ENCODE measurements at places on chromosomes 16 and 17.

GRCh38 chr17:66665194-66665593 lies 169.7 kb upstream of the CACNG5 start:
- DNase-seq: no peak

- DNase-seq: no peak
Measured at GRCh38 chr17:52594516-52594915, 436.0 kb upstream of the CA10 start.

DNA sequence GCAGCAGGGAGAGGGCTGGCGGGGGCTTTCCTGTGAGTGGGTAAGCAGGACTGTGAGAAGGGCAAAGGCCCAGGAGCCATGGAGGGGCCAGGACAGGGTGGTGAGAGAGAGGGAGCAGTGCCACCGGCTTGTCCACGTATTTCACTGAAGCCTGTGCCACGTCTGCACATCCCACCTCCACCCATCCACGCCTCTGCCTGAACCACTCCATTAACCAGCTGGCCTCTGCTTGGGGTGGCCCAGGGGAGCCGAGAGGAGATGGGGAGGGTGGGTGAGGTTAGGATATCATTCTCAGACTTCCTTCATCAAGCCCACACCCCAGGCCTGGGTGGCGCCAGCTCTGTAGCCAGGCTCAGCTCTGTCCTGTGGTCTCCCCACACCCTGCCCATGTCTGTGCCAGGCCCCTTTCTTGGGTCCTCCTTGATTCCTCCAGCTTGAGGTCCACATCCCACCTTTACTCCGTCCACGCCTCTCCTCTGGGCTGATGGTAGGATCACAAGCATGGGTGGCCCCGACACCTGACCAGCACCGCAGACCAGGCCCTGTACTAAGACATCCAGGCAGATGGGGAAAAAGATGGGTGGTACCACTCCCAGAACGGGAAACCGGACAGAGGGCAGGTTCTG lies 3.2 kb upstream of the FN3K start:
- DNase-seq: no peak

DNA sequence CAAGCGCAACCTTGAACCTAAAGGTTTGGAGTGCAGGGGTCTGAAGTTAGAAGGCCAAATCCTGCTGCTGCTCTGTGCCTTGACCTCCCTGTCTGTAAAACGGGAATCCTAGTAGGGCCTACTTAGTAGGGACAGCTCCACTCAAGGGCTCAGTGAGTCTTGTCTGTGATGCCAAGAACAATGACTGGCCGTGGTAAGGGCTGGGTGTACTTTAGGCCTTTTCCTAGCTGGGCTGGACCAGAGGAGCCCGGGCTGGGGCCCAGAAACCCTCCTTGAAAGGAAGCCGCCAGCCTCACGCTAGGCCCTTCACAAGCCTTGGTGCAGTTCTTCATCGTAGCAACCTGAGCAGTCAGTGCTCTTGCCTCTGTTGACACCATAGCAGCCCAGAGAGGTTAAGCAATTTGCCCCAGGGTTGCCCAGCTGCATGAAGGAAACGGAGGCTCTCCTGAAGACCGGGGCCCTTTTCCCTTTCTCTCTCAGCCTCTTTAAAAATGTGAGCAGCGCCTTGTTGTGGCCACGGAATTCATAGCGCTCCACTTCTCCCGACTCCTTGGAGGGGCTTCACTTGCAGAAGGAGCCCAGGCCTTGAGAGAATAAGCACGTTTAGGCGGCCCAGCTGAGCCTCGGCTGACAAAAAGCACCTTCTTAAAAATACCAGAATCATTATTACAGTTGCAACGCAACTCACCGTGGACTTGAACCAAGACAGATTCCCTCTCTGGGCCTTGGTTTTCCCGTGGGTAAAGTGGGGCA lies 4.4 kb downstream of the NECAB2 start:
- no peak for DNase-seq

GRCh38 chr17:79980246-79981043 lies 55.2 kb downstream of the TBC1D16 start:
- DNase-seq: no peak

- no peak for DNase-seq
Measured at GRCh38 chr17:64615028-64615677, 47.0 kb downstream of the SMURF2 start.

GRCh38 chr17:35006961-35007360 lies 26.6 kb downstream of the LIG3 start:
- no peak for DNase-seq

- no peak for DNase-seq
Measured at GRCh38 chr16:12362482-12363458, 386.2 kb downstream of the SNX29 start.

DNA sequence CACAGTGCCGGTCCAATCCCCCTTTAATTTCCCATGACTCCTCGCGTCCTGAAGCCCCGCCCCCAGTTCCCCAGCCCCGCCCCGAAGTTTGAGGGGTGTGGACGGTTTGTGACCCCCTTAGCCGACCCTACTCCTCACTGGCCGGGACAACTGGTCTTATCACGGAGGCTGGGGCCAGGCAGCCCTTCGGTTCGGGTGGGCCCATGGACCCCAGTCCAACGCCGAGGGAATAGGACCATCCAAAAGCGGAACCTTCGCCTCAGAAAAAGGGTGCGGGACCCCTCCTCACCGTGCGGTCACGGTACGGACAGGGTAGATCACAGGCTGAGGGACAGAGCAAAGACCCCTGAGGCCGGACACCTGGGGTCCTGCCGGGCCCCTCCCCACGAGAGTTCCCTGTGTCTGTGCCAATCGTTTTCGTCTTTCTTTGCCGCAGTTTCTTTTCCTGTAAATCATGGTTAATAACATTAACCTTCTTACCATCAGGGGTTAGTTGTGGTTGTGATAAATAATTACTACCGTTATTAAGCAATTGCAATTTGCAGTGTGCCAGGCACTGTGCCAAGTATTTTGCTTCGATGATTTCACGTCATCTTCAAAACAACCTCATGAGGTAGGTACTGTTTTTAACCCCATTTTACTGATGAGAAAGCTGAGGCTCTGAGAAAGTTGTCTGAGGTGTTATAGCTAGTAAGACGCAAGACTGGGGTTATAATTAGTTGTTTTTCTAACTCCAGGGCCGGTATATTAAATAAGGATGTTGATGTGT lies 543 bp downstream of the TMUB2 start:
- no peak for DNase-seq

DNA sequence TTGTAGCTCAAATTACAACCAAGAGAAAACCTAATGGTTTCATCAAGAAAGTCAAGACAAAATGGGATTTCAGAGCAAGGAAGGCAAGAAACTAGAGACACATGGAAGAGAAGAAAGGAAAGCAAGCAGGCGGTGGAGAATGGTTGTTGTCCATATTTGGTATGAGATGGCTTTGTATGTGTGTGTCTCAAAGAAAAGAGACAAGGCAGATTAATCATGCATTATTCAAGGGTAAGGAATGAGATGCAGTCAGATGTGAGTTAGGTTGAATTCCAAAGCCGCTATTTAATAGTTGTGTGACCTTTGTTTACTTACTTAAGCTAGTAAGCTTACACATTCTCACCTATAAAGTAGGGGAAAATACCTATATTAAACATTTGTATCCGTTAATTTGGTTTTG lies 1029.6 kb downstream of the CDH11 start:
- DNase-seq: no peak

DNA sequence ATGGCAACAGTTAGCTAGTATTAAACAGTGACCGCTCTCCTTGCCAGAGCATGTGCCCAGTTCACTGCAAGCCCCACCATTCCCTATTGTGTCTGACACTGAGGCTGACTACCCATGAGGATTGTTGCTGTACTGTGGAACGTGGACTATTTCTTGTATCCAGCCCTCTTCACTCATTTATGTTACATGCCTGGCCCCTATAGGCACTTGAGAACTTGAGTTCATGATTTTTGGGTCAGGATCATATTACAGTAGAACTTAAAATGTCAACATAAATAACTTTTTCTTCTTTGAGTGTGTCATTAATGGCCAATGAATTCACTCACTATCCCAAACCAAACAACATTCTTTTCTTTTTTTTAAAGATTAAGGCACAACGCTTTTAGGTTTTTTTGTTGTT lies 55.7 kb downstream of the LYRM1 start:
- DNase-seq: no peak

GRCh38 chr16:82657786-82658185 lies 31.0 kb downstream of the CDH13 start:
- DNase-seq: no peak

- peak; percentile 86 for DNase-seq
Measured at GRCh38 chr17:47821424-47822391, at the start of gene OSBPL7. Gene OSBPL7 (minus strand): TSS chr17:47821794. CDS start chr17:47820278, 1,516 bp downstream.

DNA sequence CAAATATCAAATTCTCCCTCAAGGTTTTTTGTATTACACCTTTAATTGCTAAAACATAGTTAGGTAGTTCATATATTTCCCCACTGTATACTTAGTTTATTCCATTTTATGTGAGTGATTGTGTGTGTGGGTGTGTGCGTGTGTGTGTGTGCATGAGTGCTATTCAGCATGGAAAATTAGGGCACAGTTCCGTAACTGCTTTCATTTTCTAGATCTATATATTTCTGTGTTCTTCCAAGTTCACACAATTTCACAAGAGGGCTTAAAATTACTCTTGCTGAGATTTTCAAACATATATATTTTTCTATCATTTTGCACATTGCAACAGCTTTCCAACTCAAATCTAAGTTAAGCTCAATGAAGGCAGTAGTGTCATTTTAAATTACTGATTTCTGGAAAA lies 782.9 kb upstream of the SOX9 start:
- no peak for DNase-seq
